ENCODE measurements at places on chromosomes 2 and 18.
A peak's percentile ranks its signal among the peaks of the same experiment; 100 is the strongest.

DNA sequence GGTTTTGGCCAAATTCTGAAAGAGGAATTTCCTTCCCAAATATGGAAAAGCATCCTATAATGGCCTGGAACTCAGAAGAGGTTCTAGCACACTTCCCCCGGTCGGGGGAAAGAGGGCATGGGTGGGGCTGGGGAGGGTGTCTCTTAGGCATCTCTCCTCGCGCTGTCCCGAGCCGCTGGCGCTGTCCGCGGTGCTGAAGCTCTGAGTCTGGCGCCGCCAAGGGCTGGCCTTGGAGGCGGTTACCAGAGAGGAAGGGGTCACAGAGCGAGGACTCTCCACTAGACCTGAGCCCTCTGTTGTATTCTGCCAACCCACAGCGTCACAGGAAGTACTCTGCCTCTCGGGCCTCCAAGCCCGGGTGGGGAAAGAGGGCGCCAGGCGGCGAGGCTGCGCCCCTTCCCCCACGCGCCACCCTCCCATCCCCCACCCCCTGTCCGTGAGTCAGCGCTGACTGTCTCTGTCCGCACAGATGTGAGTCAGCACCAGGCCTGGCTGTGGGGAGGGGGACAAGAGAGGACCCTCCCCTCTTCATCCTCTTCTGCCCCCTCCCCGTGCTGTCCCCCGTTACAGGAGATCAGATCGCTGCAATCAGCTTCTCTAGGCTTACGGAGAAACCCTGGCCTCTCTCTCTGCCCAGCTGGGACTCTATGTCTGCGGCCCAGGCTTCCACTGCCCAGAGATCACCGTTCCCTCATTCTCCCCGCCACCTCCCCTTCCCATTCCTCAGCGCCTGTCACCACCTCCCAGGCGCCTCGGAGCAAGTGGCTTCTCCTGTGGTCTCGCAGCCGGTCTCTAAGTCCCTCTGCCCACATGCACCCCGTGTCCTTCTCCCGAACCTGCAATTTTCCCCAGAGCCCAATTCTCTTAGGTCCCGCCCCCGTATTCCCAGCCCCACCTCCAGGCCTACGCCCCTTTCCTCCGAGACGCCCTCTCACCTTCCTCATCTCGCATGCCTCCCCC is 779 bp downstream of the PTPRN start:
- peak; percentile 83 for DNase-seq

DNA sequence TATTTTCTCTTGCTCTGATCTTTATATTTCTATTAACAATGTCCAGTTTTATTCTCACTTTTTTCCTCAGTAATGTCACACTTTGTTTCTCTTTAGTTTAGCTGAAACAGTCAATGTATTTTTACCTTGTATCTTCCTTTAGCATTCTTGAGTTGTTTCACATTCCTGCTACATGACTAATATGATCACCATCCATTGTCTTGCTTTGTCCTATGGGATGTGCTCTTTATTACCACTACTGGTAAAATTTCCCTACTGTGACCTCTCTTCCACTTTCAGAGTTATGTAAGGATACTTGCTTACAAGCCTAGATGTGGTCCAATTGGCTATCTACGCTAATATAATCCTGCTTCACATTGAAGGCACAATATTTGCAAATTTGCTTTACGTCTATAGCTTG is 457.9 kb downstream of the PIK3C3 start:
- DNase-seq, result peak; percentile 26

GRCh38 chr2:102129951-102130646 is 12.4 kb upstream of the IL1R1 start:
- DNase-seq, result no peak

DNA sequence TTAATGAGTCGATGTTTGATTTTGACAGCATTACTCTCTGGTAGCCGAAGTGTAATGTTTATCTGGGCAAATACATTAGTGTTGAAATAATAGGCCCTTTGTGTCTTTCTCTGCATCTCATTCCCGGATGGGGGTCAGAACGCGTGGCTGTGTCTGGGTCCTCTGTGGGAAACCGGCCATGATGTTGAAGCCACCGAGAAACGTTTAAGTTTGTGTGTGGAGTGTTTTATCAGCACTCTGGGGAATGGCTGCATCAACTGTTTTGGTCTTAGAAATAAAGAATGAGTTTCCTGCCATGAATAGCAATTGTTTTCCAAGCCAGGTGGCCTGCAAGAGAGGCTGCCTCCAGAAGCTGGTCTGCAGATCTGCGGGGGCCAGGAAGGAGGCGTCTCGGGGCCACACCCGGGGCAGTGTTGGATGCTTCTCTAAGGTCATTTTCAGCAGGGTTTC is 69.7 kb downstream of the RNF144A start:
- DNase-seq, result no peak

DNA sequence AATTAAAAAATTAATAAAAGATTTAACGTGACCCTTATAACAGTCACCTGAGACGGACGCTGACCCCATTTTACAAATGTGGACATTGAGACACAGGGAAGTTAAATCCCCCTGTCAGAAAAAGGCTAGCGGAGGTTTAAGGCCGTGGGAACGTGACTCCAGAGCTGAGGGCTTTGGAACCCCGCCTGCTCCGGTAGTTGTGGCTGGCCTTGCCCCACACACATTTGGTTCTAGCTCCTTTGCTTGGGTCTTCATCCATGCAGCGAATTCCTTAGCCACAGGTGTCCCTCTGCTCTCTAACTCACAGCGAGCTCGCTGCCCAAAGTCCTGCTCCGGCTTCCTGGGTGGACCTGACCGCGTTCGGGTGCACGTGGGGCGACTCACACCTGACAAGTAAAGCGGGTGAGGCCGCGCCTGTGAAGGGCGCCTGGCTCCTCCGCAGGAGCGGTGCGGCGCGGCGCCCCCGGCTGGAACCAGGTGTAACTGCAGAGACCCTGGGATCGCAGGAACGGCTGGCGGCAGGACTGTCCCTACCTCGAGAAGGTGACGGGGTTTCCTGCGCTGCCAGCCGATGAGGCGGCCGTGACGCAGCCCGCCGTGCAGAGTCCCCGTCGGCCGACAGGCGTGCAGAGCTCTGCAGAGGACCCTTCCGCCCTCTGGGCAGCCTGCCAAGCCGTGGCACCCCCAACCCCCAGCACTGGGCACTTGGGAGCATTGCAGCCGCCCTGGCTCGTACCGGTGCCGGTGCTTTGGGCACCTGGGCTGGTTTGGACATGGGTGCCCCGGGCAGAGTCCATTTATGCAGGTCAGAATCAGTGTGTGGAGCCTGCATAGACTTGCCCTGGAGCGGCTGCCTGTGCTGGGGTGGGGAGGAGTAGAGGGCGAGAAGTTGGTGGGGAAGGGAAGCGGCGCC is 2.4 kb upstream of the PROC start:
- no peak for DNase-seq

DNA sequence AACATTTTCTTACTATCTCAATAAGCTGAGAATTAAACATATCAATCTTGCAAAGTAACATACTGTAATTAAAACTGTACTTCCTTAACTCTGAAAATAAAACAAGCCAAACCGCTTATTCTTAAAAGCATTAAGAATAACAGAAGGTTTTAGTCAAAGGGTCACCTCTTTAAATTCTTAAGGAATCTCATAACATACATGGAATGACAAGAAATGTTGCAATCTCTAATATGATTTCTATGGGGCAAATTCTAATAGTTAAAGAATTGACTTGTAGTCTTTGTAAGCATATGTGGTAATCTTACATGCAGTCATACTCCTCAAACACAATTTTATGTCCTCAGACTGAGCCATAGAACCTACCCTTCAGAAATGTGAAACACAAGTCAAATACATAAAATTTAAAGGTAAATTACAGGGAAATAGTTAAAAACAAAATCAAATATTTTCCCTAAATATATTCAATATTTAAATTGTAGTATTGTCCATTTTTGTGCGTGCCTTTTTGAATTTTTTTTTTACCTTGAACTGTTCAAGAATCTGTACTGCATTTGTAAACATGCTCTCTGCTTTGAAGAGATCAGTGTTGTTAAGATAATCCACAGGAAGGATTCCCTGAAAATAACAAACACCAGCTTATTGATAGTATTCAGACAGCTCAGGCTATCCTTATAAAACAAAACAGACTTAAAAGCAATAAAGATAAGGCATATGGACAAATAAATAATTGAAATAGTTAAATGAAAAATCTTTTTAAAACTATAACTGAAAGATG is 48.2 kb downstream of the PIGN start:
- no peak for DNase-seq

- no peak for DNase-seq
These were observed 479.3 kb upstream of the HS6ST1 start for GRCh38 chr2:128797937-128798336.

DNA sequence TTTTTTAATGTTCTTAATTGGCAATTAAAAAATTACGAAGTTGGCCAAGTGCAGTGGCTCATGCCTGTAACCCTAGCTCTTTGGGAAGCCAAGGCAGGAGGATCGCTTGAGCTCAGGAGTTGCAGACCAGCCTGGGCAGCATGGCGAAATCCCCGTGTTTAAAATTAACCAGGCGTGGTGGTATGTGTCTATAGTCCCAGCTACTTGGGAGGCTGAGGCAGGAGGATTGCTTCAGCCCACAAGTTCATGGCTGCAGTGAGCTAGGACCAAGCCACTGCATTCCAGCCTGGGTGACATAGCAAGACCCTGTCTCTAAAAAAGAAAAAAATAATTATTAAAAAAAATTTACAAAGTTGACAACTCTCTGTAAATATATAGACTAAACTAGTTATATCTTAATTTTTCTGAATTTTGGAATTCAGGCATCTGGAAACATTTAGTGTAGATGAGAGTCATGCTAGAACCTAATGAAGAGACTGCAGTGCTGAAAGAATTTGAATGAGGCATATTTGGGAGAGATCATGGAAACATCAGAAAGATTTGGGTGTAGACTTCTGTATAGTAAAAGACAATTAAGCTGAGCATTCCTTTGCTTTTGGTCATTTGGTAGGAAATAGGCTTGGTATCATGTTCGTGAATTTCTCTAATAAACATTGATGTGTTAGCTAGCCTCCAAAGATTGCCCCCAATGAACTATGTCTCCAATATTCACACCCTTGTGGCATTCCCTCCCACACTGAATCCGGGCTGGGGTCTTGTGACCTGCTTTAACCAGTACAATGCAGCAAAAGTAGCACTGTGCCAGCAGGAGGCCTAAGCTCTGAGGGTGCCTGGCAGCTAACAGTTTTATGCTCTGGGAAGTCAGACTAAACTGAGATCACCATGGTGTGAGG is 4.2 kb upstream of the ROCK1 start:
- peak; percentile 7 for DNase-seq

GRCh38 chr2:161571051-161571429 is 53.2 kb upstream of the SLC4A10 start:
- DNase-seq, result no peak

DNA sequence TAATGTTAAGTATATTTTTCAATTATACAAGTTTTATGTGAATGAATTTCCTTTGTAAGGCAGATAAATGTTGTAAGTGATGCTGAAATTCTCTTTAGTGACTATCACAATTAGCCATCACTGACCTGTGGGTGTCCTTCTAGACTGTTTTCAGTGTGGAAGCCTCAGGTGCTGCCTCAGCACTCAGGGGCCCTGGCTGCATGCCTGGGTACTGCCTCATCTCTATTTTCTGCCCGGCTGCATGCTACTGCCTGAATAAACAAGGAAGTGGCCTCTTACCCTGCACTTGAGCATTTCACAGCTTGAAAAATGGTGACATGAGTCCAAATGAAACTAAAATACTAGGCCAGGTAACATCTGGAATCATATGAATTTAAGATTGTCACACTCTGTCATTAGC is 787.6 kb upstream of the SALL3 start:
- no peak for DNase-seq

GRCh38 chr18:37962316-37962966 is 396.8 kb upstream of the CELF4 start:
- DNase-seq, result no peak

DNA sequence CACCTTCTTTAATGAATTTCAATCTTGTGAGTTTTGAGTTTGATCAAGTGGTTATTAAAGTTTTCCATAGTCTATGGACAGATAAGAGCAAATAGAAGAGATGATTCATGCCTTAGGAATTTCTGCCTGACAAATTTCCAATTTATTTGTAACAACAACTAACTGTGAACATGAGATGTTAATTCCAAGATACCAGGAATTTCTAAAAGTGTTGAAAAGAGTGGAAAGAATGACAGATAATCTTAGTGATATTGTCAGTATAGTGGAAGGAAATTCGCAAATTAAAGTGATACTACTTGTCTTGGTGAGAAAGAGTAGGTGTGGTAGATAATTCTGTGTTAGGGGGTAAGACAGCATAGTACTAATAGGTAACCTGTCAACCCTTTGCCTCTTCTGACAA is 82.4 kb downstream of the AGPS start:
- peak; percentile 14 for DNase-seq
